ENCODE measurements at places on chromosomes 16 and 17.

DNA sequence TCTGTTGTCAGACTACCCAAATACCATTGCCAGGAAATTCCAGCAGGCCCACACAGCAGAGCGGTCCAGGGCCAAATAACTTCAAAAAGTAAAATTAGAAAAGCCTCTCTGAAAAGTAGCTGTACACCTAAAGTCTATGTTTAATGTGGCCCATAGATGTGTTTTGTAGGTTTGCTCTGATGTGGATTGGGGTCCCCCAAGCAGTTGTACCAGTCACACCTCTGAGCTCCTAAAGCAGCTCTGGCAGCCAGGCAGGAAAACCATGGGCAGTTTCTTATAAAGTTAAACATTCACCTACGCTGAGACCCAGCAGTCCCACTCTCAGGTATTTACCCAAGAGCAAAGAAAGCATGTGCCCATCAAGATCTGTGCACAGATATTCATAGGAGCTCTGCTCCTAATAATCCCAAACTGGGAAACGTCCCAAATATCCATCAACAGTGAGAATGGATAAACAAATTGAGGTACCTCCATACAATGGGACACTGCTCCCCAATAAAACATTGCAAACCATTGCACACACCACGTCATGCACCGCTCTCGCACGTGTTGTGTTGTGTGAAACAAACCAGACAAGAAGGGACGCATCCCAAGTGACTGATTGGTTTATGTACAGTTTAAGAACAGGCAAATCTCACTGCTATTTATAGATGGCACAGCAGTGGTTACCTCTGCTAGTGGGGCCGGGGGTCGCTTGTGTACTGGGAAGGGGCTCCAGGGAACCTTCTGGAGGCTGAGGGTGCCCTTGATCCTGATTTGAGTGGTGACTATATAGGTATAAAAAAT is 15.8 kb upstream of the PRM1 start:
- no peak for DNase-seq

- no peak for DNase-seq
These were observed 166.2 kb downstream of the XYLT1 start for GRCh38 chr16:17304491-17305119.

- no peak for DNase-seq
These were observed 20.4 kb downstream of the MIEF2 start for GRCh38 chr17:18280766-18281371.

- no peak for DNase-seq
These were observed 4.7 kb downstream of the ITGAE start for GRCh38 chr17:3796110-3796821.

- no peak for DNase-seq
These were observed 2.3 kb upstream of the G6PC1 start for GRCh38 chr17:42898147-42898811.

Measured in omental fat pad (tissue), 4 donors.